ENCODE measurements at places on chromosomes 1 and 21.

DNA sequence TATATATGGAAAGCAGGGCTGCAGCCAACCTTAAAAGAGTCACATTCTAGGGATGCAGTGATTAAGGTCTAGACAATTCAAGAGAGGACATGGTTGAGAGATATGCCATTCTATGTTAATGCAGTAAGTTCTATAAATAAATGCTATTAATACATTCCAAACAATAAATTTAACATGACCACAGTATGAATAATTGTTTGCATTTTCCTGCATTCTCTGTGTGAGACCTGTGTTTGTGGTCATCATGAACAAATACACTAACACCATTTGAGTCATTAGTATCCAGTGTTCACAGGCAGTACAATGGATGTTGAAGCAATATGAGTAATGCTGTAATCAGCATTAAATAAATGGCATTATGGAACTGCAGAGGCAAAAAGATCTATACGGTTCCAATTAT, 5.5 kb upstream of the ZRANB2 start:
- DNase-seq: no peak

GRCh38 chr1:39657923-39658485, 13.9 kb downstream of the NT5C1A start:
- no peak for DNase-seq

- no peak for DNase-seq
Measured at GRCh38 chr21:38671773-38672172, 134.0 kb upstream of the ETS2 start.

GRCh38 chr1:66271216-66271903, 262.6 kb upstream of the SGIP1 start:
- DNase-seq: no peak

DNA sequence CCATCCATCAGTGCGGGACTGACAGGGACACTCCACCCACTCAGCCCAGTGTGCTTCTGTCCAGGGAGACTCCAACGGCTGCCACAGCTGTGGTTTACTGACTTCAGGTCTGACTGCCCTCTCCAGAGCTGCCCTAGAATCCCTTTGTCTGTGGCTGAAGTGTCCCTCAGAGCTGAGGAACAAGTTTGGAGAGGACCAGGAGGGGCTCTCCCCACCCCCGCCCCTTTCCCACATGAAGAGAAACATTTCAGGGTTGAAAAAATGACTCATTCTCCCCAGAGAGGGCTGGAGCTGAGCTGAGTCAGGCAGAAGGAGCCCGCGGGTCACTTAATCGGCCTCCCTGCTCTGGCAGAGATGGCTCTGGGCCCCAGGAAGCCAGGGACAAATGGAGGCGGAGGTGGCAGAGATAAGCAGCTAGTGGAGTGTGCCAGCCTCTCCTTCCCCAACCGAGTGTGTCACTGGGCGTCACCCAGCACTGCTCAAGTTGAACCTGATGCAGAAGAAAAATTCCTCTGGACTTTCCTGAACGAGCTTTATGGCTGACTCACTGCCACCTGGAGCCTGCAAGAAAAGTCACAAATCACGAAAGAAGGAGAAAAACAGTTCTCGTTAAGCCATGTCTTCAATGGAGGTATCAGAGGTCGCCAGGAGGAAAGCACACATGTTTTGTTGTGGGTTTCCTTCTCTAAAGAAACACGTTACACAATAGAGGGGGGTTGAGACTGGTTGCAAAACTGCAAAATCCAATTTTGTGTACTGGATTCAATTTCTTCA, 34.3 kb upstream of the ECE1 start:
- peak; percentile 62 for DNase-seq

DNA sequence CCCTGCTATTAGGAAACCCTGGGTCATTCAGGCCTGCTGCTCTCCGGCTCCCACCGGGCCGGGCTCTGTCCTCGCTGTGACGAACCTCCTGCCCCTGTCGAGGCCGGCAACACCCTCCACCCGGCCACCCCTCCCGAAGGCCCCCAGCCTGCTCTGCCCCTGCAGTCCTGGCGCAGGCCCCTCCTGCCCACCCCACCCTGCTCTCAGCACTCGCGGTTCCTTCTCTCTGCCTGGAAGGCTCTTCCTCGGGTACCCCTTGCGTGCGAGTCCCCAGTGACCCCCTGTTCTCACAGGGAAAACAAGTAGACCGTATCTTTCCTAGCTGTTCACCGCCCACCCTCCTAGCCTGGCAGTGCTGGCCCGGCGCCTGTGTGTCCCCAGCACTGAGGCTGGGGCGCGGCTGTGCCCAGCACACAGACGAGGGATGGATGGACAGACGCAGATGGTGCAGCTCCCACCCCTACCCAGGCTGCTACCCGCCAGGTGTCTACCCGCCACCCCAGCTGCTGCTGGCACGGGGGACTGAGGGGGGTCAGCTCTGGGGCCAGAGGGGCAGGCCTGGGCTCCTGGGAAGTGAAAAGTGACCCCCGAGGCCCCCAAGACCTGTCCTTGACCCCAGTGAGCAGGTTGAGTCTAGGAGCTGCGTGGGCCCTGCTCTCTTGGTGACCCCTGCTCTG, 3.1 kb upstream of the VWA1 start:
- DNase-seq: no peak

- no peak for DNase-seq
Measured at GRCh38 chr1:234907208-234907939, 221.3 kb downstream of the TOMM20 start.

Data from stimulated activated CD8-positive, alpha-beta memory T cell treated with anti-CD3 and anti-CD28 coated beads, Interleukin-12 subunit alpha, Interleukin-12 subunit beta, amount 100 ng/mL, for 4 hours (primary cell).